D341Med (cell line): ENCODE measurements at places on chromosomes 1 and 21.
A peak's percentile ranks its signal among the peaks of the same experiment; 100 is the strongest.

DNA sequence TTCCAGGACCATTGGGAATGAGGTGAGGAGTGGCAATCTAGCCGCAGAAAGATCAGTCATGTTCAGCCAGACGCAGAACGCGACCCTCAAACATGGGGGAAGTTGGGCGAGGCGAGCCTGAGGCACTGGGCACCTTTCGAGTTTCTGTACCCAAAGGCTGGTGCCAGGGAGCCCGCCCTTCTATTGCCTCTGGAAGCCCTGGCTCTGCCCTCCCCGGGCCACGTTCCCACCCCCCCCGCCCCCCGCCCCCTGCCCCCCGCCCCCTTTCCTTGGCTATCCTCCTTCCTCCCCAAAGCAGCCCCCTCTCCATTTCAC lies 2.2 kb upstream of the ZBTB7B start:
- DNase-seq: no peak

GRCh38 chr1:59506952-59507351 lies 210.1 kb downstream of the FGGY start:
- DNase-seq: no peak

- no peak for DNase-seq
Measured at GRCh38 chr1:175877939-175878737, 134.7 kb upstream of the TNR start.

DNA sequence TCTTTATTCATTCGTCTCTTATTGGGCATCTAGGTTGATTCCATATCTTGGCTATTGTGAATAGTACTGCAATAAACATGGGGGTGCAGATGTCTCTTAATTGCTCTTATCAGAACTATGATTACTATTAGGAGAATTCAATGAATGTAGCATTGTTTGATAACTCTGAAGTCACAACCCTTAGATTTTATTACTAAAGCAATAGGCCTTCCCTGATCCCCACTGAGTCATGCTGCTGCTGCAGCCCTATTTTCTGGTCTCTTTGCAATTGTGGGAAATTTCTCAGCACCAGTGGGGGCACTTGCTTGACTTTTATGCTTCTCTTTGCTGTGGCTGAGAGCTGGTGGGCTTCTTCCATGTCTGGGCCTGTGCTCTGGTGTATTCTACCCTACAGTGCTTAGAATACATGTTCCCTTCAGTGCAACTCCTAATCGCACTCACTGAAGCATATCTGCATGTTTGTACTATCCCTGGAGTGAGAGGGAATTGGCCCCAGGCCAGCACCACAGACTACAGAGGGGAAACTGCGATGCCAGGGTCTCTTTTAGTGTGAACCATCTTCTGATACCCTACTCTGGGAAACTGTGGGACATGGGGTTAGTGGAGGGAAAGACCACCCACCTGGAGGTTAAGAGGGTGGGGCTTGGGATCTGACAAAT lies 52.2 kb upstream of the ROR1 start:
- no peak for DNase-seq

GRCh38 chr1:83978056-83978455 lies 20.9 kb downstream of the TTLL7 start:
- no peak for DNase-seq

DNA sequence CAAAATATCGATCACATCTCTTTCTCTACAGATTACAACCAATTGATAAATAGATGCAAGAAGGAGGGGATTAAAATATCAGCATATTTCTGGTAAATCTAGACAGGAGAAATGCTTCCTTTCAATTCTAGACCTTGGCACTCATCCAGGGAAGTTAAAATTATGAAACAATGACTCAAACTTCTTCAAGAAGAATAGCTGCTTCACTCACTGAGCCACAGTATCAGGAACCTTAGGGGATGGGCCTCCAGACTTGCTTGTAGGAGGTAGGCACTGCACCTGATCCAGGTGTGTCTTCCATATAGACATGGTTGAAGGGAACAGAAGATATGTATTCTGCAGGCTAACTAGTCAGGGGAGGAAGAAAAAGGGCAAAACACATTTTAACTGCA lies 9.8 kb downstream of the SLAMF7 start:
- no peak for DNase-seq

GRCh38 chr1:233151861-233152260 lies 143.7 kb downstream of the PCNX2 start:
- no peak for DNase-seq

DNA sequence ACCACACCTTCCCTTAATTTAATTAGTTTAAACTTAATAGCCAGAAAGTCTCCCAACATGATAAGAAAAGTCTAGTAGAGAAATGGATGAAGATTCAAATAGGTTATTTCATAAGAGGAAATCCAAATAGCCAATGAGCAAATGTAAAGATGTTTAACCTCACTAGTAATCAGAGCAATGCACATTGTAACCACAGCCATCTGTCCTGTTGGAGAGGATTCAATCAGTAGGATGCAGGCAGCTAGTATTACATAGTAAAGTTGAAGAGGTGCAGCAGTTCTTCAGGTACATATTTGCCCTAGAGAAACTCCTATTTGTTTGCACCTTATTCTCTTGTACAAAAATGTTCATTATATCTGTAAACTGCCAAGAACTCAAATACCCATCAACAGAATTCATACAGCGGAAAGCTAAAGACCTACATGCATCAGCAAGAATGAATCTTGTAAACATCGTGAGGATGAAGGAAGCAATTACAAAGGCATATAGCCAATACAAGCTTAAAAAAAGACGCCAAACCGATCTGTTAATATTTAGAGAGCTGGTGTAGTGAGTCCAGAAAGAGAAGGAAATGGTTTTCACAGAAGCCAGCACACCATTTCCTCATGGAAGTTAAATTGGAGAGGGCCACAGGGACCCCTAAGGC lies 27.9 kb downstream of the DIP2A start:
- DNase-seq: no peak

DNA sequence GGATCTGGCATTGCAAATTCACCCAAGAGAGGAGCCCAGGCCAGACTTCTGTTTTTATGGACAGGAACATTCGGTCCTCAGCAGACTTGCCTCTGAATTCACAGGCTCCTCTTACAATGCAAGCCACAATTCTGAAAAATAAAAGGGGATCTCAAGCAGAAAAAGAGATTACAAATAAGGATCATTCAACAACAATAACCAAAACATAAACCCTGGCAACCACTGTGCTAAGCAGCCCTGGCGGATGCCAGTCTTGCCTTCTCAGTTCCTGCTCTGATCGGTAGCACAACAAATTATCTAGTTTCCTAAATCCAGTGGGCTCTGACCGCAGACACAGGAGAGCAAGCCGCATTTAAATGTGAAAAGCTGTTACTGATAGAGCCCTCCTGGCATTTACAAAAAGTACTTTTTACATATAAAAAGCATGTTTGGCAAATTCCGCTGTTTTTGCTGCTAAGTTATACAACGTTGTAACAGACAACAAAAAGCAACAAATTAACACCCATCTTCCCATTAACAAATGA lies 123.4 kb upstream of the FOXD3 start:
- no peak for DNase-seq

- no peak for DNase-seq
Measured at GRCh38 chr1:71088645-71089287, 7.9 kb upstream of the ZRANB2 start.

- DNase-seq: no peak
Measured at GRCh38 chr1:77709727-77710126, 27.3 kb upstream of the ZZZ3 start.

DNA sequence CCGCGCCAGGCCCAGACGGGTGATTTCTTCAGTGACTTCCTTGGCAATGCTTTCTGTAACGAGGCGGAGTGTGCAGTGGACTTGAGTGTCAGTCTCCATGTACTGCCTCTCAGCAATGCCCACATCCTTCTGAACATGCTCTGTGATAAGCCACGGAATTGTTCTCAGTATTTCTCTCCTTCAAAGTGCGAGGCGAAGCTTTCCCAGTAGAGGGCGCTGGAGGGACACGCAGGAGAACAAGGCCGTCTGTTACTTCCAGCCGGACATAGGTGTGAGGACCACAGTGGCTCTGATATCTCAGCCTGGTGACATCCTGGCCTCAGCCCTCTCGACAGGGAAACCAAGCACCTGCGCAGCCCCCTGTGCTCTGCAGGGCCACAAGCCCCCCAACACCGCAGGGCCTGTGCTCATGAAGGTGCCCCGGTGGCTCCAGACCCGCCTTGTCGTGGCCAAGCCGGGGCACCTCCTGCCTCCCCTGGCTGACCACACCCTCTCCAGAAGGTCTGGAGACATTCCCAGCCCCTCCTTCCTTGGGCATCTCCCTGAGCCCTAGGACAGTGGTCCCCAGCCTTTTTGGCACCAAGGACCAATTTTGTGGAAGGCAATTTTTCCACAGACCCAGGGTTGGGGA lies 46.1 kb upstream of the BACE2 start:
- DNase-seq: peak; percentile 56

DNA sequence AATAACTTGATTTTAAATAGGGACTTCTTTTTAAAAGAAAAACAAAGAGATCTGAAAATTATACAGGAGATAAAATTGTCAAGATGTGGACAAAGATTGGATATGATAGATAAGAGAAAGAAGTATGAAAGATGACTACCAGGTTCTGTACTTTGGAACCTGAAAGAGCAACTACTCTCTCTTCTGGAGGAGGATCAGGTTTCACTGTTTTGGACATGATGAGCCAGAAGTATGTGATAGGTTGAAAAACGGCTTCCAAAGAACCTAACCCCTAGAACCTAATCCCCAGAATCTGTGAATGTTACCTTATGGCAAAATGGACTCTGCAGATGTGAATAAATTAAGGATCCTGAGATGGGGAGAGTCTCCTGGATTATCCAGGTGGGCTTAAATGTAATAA lies 26.2 kb downstream of the RSBN1 start:
- no peak for DNase-seq

- no peak for DNase-seq
Measured at GRCh38 chr1:157773493-157774350, 3.2 kb downstream of the FCRL2 start.

DNA sequence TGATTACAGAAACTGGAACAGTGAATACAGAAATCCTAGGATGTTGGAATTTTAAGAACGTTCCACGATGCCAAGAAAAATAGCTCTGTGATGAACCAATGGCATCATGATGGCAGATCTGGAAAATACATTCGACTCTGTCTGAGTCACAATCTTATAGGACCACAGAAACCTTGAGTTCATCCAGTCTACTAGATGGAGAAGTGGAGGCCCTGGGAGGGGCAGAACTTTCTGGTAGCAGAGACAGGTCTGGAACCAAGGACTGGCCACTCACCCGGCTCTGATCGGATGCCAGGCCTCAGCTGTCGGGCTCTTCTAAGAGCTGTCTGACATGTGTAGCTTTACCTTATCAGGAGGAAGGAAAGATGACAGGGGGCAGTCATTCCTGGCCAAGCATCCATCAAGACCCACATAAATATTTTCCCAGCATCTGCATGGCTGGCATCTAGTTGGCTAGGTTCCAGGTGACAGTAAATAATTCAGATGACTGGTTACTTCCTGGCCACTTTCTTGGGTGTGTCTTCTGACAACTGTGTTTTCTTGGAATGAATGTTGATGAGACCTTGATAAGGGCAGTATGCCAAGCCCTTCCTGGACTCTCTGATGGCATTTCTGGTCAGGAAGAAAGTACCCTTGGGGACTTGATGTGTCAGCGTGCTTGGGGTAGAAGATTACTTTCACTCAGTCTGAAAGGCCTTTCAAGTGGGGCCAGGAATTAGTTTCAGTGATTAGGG lies 72.6 kb upstream of the TRABD2B start:
- DNase-seq: no peak

GRCh38 chr1:111603979-111604378 lies 15.6 kb upstream of the RAP1A start:
- no peak for DNase-seq

GRCh38 chr1:59696421-59697115 lies 118.2 kb upstream of the HOOK1 start:
- no peak for DNase-seq

- DNase-seq: no peak
Measured at GRCh38 chr1:156559797-156560385, 12.5 kb downstream of the IQGAP3 start.
